ENCODE measurements at places on chromosomes 13 and 19. TPM values are rescaled to one million over a fixed set of nuclear protein-coding genes. Genes with fewer than 3 reads are reported as not detected.

Gene LRRC25
- polyA plus RNA-seq, result 14.6 TPM

DNA sequence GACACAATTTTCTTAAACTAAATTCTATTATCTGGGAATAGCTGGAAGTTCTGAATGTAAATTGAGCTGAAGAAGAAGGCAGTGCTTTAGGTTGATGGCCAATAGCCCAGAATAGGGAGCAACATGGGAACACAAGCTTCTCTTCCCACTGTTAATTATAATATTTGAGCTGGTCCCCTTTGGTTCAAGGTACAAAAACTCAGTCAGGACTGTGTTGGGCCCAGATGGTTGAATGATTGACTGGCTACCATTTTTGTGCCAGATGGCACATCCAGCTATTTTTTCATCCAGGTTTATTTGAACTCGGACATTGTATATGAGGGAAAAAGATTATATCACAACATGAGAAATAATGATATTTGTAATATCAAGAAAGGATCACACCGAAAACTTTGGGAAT, 458.9 kb downstream of the SLITRK1 start:
- DNase-seq, result no peak

Gene FFAR2
- 5.7 TPM for polyA plus RNA-seq

GRCh38 chr13:34246511-34246910, 428.6 kb downstream of the RFC3 start:
- DNase-seq, result no peak

GRCh38 chr13:109655611-109656010, 130.8 kb downstream of the IRS2 start:
- DNase-seq, result no peak

Gene CCDC194
- polyA plus RNA-seq, result 0.15 TPM

- peak; percentile 86 for DNase-seq
Measured at GRCh38 chr19:1026783-1027649, 608 bp downstream of the CNN2 start.

- DNase-seq, result peak; percentile 71
Measured at GRCh38 chr13:112346173-112346898, 29.8 kb upstream of the SPACA7 start.

Gene CLDN10
- polyA plus RNA-seq, result 0.09 TPM

DNA sequence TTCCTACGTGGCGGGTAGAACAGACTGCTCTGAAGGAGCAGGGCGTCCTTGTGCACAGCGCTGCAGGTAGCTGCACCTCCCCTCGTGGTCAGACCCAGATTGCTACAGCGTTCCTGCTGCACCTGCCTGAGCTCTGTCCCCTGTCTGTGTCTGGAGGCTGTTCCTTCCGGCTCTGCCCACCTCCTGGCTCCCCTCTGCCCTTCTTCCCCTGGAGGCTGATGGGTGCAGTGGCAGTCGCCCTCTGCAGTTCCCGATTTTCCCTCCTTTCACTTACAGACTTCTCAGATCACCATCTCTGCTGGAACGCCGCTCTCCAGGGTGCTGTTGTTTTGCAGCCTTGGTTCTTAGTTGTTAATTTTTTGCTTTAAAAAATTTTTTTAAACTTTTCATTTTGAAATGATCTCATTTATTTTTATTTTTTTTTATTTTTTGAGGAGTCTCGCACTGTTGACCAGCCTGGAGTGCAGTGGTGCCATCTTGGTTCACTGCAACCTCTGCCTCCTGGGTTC, 53.6 kb downstream of the SMARCA4 start:
- no peak for DNase-seq

Gene CGB2
- not detected for polyA plus RNA-seq

GRCh38 chr19:48907671-48908070, 7.6 kb downstream of the NUCB1 start:
- DNase-seq, result peak; percentile 87

- no peak for DNase-seq
Measured at GRCh38 chr19:9751446-9751845, 17.1 kb downstream of the ZNF846 start.

- DNase-seq, result no peak
Measured at GRCh38 chr19:15253061-15253460, 20.8 kb upstream of the EPHX3 start.

- no peak for DNase-seq
Measured at GRCh38 chr13:110491869-110492678, 69.4 kb downstream of the RAB20 start.

GRCh38 chr19:21023901-21024300, 3.4 kb downstream of the ZNF430 start:
- no peak for DNase-seq

Gene ISYNA1
- 49.0 TPM for polyA plus RNA-seq

Measured in spleen (tissue), 13 donors.